Kidney glomerular epithelial cell (primary cell): ENCODE measurements at places on chromosomes 5 and 9.

DNA sequence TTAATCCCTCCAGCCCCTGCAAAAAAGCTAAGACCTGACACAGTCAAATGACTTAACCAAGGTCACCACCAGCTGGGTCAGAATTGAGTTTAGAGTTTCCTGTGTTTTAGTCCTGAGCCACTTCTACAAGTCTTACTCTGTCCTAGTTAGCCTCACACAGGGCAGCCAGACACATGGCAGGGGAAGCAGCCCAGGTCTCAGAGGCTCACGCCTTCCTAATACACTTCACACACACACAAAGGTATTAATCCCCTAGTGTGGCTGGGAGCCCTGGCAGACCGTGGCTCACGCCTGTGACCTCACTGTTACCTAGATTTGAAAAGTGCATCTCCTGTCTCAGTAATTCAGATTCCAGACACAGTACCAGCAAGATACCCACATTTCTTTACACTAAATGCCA lies 77.4 kb upstream of the WWC1 start:
- no peak for DNase-seq

DNA sequence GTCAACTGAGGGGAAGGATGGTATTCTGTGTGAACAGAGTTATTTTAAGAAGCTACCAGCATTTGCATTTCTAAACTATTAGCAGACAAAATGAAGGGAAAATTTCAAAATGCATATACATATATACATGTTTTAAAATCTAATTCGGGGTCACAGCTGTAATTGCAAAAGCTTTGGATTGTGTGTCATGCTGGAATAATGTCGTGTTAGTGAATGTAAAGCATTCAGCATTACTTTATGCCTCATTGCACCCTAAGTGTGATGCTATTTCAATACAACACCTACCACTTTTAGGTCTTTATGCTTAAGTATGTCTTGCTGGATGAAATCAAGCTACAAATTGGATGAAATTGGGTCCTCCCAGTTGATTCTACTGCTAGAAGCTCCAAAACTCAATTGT lies 687.6 kb upstream of the MEF2C start:
- DNase-seq: no peak

- no peak for DNase-seq
Measured at GRCh38 chr5:158884827-158885518, 214.7 kb downstream of the EBF1 start.

DNA sequence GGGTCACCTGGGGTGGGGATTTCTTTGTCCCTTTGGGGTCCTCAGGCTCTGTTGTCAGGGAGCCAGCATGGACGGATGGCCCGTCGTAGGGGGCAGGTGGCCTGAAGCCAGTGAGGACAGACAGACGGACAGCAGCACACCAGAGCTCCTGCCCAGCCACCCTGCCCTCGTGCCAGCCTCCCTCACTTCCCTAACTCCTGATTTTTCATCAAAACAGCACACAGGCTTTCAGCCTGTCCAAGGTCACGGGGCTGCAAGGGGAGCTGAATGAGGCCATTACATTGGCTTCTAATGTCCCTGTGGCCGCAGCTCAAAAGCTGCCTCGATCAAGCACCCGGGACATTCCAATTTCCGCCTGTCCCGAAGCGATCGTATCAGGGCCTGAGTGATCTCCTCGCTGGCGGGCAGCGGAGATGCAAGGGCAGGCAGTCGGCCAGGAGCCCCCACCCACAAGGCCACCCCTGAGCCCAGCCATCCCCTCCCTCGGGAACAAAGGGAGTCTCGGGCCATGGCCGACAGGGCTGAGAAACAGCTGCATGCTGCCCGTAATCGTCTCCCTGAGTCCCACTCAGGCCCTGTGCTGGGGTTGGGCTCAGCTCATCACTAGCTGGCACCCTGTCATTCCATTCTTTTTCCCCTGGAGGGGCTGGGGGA lies 50.5 kb upstream of the RNU6ATAC start:
- DNase-seq: no peak

DNA sequence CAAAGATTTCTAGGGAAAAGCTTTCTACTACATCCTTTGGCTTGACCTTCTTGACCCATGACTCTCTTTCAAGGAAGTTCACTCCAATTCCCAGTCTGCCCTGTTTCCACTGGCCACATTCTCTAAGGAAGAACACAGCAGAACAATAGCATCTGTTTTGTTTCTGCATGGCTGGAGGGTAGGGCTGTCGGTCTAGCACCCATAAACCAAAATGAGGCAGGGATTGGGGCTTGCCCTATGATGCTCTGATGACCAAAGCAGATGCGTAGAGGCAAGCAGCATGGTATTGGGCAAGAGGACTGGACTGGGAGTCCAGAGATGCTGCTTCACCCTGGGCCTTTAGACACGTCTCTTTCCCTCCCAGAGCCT lies 24.1 kb downstream of the GOLGA2 start:
- DNase-seq: no peak

DNA sequence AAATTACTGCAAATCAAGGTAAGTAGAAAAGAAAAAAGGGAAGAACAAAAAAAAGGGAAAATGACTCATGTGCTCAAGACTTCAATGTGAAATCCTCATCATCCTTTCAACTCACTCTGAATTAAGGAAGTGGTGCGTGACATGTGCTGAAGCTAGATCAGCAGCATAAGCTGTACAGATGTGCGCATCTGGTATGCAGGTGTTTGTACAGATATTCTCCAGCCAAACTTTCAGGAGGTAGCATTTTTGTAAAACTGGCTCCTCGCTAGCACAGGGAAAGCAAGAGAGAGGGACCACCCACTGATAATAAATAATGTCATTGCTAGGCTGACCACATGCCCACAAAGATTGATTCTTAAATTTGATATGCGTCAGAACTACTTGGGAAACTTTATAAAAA lies 253.9 kb upstream of the RGMB start:
- DNase-seq: no peak

DNA sequence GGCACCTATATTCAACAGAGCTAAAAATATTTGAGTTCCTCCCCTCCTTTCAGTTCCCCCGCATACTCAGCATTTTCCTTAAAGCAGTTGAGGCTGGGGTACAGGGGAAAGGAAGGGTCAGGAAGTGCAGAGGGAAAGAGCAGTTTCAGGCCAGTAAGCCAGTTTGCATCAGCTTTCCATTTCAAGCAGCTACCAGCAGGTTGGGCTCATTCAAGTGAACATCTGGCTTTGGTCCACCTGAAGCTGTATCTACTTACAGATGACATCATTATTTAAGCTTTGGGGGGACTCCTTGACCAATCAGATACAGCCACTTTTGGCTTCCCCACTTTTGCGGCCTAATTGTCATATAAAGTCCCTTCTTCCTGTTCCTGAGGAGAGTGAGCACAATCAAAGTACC lies 8.2 kb upstream of the ACO1 start:
- no peak for DNase-seq

DNA sequence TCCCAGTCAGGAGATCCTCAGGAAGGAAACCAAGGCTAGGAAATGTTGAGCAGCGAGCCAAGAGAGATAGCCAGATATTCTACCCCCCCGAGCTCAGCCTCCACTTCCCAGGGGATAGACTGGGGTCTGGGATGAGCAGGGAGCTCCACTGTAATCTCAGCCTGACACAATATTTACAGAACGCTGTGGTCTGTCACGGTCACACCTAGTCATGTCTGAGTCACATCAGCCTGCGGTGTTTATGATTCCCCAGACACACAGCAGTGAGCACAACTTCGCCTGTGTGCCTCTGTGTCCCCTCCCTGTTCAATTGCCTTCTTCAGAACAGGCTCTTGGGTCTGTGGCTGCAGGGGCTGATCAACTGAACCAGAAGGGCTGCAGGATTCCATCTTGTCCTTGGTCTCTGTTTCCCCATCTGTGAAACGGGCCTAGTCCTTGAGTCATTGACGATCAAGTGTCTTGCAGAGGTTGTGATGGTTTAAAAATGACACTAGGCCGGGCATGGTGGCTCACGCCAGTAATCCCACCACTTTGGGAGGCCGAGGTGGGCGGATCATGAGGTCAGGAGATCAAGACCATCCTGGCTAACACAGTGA lies 8.6 kb upstream of the PRRX2 start:
- peak; percentile 44 for DNase-seq

DNA sequence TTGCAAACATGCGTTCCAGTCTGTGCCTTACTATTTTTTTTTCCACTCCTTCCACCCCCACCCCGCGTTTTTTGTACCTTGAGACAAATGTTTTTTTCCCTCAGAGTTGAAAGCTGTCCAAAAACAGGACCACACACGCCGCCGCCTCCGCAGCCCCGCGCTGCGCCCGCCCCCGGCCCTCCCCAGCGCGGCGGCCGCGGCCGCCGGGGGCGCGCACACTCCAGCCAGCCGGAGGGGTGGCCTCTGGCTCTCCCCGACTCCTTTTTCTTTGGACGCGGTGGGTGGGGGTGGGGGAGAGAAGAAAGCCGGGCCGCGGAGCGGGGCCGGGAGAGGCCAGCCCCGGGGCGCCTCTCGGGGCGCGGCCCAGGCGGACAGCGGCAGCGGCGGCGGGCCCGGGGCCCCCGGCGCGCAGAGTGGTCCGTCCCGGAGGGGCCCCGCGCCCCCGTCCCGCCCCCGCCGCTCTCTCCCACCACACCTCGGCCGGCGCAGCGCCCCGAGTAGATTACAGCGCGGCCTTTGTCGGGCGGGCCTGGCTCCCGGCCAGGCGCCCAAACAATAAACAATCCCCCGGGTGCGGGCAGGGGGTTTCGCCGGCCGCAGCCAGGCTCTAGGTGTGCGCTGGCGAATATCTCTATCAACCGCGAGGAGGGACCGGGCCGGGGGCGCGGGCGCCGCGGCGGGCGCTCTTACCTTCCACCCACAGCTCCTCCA lies 10.9 kb downstream of the PTCH1 start:
- DNase-seq: peak; percentile 47

DNA sequence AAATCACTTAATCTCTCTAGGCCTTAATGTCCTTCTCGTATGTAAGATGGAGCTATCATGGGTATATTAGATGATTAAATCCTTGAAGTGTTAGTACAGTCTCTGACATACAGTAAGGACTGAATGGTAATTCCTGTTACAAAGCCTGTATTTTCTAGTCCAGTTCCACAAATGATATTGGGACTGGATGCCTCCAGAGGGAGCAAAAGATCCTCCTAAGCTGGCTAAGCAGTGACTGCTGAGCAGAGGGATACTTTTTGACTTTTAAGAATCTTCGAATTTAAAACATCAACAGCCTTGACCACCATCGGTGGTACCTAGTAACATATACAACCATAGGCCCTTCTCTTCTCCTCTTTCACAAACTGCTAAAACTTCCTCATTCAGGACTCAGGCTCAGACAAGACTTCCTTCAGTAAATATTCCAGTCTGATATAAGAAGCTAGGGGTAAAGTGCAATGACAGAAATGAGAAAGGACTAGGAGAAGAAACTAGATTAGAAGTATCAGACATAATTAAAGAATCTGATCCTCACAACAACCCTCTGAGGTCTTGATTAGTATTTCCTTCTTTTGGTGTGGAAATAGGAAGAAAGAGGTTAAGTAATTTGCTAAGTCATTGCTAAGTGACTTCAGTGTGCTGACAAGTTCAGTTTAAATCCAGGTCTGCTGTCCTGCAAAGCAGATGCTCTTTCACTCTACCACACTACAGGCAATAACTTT lies 13.9 kb downstream of the PTAR1 start:
- DNase-seq: peak; percentile 32

- DNase-seq: no peak
Measured at GRCh38 chr5:157306692-157307471, 41.0 kb downstream of the CYFIP2 start.

DNA sequence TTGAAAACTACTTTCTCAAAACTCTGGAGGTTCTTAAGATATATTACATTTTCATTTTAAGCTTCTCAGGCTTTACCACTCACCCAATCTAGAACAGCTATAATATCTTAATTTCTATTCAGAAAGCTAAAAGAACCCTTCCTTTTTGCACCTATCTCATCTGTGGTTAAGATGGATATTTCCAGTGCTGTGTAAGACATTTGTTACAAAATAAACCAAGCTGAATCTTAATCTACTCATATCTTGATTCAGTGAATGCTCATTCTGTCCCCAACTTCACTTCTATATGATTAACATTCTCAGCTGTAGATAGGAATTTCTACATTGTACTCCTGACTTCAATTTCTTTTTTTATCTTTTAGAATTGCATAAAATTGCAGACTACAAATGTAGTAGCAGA lies 15.0 kb downstream of the ABHD17B start:
- no peak for DNase-seq

DNA sequence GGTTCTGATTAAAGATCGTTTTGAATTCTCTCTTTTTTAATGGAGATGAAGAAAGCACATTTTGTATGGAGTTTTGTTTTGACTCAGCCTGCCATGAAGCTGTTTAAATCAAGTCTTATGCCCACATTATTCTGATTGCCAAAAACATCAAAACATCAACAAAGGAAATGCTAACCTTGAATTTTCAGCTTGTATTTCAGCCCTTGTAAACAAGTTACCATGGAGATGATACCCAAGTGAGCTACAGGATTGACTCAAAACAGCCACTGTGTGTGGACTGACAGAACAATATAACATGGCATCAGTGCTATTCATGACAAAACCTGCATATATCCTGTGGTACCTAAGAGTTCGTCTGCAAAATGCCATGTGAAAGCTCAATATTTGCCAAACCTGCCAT lies 1581.0 kb downstream of the MAT2B start:
- no peak for DNase-seq

DNA sequence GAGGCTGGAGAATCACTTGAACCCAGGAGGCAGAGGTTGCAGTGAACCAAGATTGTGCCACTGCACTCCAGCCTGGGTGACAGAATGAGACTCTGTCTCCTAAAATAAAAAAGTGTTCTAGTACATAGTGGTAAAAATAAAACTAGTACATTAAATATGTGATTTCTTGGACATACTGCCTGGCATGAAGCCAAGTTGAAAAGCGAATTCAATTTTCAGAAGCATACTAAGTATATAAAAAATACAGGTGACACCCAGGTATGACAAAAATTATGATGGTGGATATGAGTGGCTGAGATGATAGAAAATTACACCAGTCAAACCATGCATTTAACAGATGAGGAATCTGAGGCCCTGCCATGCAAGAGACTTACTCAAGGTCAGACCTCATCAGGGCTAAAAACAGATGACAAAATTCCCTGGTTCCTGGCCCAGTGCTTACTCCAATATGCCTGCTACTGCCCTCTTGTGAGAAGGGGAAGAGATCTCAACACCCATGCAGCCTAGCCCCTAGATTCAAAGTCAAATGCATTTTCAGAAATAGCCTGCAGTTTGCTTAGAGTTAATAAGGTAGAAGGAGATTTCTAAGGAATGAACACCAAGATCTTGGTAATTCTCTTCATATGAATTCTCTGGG lies 46.6 kb upstream of the GNPDA1 start:
- no peak for DNase-seq

DNA sequence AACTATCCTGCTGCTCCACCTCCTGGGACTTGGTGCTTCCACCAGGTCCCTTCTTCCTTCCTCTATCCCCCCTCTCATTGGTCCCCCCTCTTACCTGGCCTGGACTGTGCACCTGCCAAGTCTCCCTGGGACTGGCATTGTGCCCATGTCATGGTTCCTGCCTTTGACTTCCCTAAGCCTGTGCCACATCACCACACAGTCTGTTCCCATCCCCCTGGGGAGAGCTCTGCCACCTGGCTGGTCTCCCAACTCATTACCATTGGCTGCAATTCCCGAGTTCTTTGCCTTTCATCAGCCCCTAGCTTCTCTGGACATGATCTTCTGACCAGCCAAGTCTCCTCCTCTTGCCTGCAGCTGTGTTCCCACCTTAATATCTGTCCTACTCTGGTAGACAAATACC lies 180.3 kb downstream of the SREK1 start:
- no peak for DNase-seq

- no peak for DNase-seq
Measured at GRCh38 chr5:1734271-1734907, 65.2 kb downstream of the MRPL36 start.
